Lung (tissue), 17 donors: ENCODE measurements at places on chromosomes 16 and 17. TPM values are rescaled to one million over a fixed set of nuclear protein-coding genes. Genes with fewer than 3 reads are reported as not detected.

C16orf54 gene
- total RNA-seq = 9.1 TPM

GRCh38 chr17:46831573-46832330, 13.3 kb upstream of the WNT3 start:
- no peaks in the 10 kb centered on the region for H3K27me3 ChIP-seq
- no peak overlapping the region for H3K4me3 ChIP-seq
- no peak overlapping the region for H3K27ac ChIP-seq
- H3K4me1 ChIP-seq = no peaks in the 10 kb centered on the region
- H3K36me3 ChIP-seq = no peaks in the 10 kb centered on the region

NPW gene
- 1.3 TPM for total RNA-seq

- no peak overlapping the region for H3K4me3 ChIP-seq
- no peak for DNase-seq
- H3K36me3 ChIP-seq = no peaks in the 10 kb centered on the region
- H3K4me1 ChIP-seq = no peaks in the 10 kb centered on the region
- H3K27ac ChIP-seq = no peak overlapping the region
- H3K27me3 ChIP-seq = no peaks in the 10 kb centered on the region
Observed at GRCh38 chr17:5832886-5833285, 237.3 kb upstream of the WSCD1 start.

CLN3 gene
- total RNA-seq = 64.8 TPM
